ENCODE measurements at places on chromosomes 4 and X.

DNA sequence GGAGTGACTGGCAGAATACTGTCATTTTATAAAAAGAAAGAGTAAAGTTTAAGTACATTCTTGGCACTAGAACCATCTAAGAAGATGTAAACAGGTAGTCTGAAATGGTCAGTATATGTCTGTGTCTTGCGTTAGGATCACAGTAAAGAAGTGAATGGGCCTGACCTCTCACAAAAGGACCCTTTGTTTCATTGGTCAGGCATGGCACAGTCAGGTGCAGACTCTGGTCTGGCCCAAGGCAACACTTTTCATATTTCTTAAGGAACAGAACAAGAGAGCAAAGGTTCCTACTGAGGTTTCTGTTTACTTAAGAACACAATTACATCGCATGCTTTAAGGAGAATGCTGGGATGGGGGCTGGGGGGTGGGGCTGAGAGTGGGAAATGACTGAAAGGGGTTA lies 48.1 kb downstream of the RPGR start:
- DNase-seq, result no peak

DNA sequence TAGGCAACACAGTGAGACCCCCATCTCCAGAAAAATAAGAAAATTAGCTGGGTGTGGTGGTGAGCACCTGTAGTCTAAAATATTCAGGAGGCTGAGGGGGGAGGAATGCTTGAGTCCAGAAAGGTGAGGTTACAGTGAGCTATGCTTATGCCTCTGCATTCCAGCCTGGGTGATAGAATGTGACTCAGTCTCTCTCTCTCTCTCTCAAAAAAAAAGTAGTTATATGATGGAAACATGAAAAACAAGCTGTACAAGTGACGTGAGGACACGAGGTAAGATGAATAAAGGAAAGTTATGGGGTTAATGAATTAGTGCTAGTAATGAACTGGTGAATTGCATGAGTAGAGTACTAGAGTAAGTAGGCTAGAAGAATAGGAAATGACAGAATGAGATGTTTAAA lies 21.8 kb upstream of the CAMK2D start:
- no peak for DNase-seq

GRCh38 chr4:168744021-168744420 lies 247.2 kb downstream of the PALLD start:
- no peak for DNase-seq

- peak; percentile 5 for DNase-seq
Measured at GRCh38 chr4:1356181-1356998, 9.4 kb downstream of the UVSSA start.

- no peak for DNase-seq
Measured at GRCh38 chrX:34491126-34491525, 166.0 kb downstream of the TMEM47 start.

GRCh38 chr4:118981171-118981838 lies 92.7 kb downstream of the SYNPO2 start:
- no peak for DNase-seq

GRCh38 chrX:6325437-6325836 lies 96.8 kb upstream of the NLGN4X start:
- no peak for DNase-seq

GRCh38 chr4:149889991-149890390 lies 74.3 kb upstream of the IQCM start:
- no peak for DNase-seq

DNA sequence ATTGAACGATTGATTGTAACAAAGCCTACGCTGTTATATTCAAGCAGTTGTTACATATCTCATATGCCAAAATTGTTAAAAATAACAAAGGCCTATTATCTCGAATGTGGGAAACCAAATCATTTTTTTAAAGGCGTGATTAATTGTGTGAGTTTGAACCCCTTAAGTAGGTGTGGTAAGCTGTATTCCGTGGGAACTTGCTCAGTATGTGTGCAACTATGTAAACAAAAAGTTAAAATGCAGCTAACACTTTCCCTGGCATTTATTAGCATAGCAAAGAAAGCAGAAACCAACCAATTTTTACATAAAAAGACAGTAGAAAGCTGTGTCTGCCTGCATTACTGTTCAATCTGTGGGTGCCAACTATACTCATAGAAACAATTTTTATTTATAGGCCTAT lies 166.0 kb upstream of the HAND2 start:
- DNase-seq, result no peak

DNA sequence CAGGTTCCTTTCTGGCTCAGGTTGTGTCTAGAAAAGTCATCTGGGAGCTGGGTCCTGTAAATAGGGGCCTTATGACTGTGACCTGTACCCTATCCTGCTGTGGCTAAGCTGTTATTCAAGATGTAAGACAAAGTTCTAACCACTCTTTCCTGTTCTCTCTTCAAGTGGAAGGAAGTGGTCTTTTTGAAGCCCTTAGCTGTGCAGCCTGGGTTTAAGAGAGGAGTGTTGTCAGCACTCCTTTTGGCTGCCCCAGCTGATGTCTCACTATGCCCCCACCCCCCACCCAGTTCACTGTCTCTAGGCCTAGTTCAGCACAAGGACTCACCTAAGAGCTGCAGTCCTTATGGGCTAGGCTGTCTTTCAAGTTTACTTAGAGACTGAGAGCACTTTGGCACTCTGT lies 1069.5 kb downstream of the FAM133A start:
- no peak for DNase-seq

DNA sequence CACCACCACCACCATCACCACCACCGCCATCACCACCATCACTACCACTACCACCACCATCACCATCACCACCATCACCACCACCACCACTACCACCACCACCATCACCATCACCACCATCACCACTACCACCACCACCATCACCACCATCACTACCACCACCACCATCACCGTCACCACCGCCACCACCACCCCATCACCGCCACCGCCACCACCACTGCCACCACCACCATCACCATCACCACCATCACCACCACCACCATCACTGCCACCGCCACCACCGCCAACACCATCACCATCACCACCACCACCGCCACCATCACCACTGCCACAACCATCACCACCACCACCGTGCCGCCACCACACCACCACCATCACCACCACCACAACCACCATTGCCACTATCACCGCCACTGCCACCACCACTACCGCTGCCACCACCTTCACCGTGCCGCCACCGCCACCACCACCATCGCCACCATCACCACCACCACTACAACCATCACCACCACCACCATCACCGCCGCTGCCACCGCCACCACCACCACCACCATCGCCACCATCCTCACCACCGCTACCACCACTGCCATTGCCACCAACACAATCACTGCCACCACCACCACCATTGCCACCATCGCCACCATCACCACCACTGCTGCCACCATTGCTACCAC lies 1511.3 kb upstream of the AGA start:
- no peak for DNase-seq

GRCh38 chrX:66002824-66003680 lies 36.8 kb downstream of the VSIG4 start:
- no peak for DNase-seq

DNA sequence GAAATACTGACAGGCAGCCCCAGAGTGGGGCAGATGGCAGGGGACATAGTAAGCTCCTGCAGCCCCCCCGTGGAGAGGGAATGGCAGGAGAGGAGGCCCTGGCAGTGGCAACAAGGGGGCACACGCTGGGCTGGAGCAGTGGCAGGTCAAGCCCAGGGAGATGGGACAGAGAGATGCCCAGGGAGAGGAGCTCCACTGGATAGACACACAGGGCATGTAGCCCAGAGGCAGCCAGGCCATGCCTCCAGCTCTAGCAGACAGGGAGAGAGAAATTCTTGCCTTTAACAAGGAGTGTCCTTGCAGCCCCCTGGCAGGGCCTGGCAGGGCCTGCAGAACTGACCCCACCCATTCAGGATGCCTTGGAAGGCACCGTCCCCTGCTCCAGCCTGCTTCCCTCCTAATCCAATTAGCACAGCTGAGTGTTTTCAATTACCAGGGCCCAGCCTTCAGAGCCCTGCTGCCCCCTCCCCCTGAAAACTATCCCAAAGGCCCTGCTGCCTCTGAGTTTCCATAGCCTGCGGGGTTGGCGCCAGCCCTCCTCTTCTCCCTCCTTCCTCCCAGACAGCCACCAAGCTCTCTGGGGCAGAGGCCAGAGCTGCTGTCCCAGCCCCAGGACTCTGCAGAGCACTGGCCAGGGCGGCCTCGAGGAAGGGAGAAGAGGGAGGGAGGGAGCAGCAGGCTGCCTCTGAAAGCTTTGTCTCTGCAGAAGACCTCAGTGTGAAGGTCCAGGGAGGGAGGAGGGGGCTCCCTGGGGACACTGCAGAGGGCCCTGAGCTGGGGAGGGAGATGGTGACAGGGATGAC lies 12.5 kb downstream of the L1CAM start:
- no peak for DNase-seq

DNA sequence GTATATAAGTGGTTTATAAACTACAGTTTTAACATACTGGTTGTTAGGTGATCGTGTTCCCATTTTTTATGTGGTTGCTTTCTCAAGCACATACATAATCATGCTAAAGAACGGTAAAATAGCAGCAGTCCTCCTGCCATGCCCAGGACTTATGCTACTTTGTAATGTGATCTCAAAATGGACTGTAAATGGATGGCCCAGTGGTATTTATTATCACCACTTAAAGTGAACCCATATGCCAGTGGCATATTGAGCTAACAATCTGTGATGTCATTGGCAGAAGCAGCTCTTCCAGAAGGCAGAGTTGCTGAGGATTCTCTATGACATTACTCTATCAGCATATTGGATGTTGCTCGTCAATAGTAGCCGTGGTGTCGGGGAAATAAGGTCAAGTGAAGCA lies 28.6 kb downstream of the ANK2 start:
- DNase-seq, result no peak

- no peak for DNase-seq
Measured at GRCh38 chr4:17120761-17121160, 222.3 kb upstream of the LDB2 start.

DNA sequence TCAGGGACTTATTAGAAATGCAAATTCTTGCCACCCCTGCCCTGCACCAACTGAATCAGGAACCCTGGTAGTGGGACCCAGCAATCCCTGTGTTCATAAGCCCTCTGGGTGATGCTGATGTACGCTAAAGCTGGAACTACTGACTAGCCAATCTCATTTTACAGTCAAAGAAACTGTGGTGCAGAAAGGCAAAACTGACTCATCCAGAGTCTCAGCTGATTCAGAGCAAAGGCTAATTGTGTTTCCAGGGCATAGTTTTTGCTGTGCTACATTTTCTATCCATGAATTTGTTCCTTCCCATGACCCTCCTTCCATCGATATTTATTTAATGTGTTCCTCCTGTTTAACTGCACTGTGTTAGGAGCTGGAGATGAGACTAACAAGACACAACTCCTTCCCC lies 207.5 kb downstream of the REPS2 start:
- no peak for DNase-seq

DNA sequence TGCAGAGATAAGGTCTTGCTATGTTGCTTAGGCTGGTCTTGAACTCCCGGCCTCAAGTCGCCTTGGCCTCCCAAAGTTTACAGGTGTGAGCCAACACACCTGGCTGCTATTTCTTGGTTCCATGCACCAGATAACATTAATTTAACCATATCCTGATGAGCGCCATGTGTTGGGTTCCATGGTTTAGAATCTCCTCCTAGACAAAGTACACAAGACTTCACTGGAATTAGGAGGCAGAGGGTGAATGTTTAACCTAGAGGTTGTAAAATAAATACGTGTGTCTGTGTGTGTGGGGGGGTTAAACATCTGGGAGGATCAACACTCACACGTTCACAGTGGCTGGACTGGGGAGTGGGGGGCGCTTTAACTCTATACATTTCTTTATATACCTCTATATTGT lies 32.4 kb upstream of the SORCS2 start:
- no peak for DNase-seq

GRCh38 chr4:7017446-7018048 lies 25.6 kb upstream of the TADA2B start:
- no peak for DNase-seq

DNA sequence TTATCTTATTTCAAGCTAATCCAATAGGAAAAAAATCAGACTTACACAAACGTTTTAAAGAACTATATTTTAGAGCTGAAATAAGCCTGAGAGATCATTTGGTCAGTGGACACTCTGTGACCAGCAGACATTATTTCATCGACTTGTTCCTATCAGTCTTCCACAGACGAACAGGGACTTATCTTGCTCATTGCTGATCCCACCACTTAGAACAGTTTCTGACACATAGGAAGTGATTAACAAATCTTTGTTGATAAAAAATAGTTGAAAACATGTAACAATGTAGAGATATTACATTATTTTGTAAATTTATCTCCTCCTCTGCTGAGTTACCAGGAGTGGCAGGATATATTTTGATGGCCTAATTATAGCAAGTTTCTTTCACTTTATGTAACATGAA lies 65.8 kb downstream of the TAPT1 start:
- DNase-seq, result no peak

GRCh38 chr4:103244251-103244650 lies 46.1 kb upstream of the CENPE start:
- DNase-seq, result no peak

- DNase-seq, result no peak
Measured at GRCh38 chr4:8305851-8306471, 36.4 kb downstream of the HTRA3 start.

GRCh38 chr4:189177130-189177529 lies 763.5 kb upstream of the FRG1 start:
- DNase-seq, result peak; percentile 3

DNA sequence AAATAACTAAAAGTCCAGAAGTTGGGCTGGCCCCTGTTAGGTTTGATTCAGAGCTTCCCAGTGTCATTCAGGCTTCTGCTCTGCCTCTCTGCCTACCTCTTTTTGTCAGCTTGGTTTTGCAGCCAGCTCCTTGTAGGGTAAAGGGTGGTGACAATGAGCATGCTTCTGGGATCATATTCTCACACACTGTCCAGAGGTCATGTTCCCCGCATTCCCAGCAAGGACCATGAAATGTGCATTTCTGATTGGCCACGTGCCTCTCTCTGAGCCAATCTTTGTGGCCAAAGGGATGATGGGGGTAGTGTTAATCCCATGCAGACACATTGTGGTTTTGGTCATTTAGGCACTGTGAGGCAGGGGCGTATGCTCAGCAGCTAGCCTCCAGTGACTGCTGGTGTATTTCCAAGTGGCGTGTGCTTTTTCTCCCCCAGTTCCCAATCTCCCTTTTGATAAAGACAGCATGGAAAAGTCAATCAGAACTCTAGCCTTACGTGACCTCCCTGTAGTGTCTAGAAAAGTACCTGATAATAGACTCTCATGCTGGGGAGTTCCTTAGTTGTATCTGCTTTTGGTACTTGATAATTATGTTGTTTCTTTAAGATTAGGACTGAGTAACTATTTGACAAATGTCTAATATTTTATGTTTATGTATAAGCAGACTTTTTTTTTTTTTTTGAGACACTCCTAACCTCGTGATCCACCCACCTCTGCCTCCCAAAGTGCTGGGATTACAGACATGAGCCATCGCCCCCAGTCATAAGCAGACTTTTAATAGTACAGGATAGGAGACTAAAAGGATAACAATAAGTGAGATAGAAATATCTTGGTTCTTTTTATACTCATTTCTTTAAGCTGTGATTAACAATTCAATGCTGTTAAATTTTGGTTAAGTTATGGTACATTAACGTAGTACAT lies 57.8 kb downstream of the KIAA0232 start:
- no peak for DNase-seq

Measured in NCI-H526 treated with DMSO at 0.1 percent for 48 hours (cell line).